ENCODE measurements at places on chromosomes 4 and X. TPM values are rescaled to one million over a fixed set of nuclear protein-coding genes. Genes with fewer than 3 reads are reported as not detected.

CYTL1 gene
- 0.49 TPM for total RNA-seq

GRCh38 chr4:139655116-139655515, 10.5 kb upstream of the MGST2 start:
- DNase-seq, result no peak

- DNase-seq, result no peak
Observed at GRCh38 chr4:18180122-18180521, 158.6 kb upstream of the LCORL start.

GRCh38 chr4:114116861-114117260, 137.4 kb upstream of the ARSJ start:
- DNase-seq, result no peak

DNA sequence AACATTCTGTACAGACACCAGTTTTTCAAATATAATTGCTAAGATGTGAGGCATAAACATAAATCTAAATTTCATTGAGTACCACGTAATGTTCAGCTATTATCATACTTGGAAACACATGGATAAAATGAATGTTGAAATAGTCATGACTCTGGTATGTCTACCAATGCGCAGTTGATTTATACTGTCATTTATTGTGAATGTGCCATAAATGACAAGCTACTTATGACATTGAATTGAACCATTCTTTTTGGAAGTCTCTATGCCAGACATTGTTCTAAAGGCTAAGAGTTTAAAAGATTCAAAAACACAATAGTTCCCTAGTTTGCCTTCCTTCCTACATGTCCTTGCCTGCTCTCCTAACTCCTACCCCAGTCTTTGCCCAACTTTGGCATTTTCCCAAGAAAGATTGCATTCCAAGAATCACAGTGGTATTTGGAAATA, 96.6 kb upstream of the DMD start:
- no peak for DNase-seq

DNA sequence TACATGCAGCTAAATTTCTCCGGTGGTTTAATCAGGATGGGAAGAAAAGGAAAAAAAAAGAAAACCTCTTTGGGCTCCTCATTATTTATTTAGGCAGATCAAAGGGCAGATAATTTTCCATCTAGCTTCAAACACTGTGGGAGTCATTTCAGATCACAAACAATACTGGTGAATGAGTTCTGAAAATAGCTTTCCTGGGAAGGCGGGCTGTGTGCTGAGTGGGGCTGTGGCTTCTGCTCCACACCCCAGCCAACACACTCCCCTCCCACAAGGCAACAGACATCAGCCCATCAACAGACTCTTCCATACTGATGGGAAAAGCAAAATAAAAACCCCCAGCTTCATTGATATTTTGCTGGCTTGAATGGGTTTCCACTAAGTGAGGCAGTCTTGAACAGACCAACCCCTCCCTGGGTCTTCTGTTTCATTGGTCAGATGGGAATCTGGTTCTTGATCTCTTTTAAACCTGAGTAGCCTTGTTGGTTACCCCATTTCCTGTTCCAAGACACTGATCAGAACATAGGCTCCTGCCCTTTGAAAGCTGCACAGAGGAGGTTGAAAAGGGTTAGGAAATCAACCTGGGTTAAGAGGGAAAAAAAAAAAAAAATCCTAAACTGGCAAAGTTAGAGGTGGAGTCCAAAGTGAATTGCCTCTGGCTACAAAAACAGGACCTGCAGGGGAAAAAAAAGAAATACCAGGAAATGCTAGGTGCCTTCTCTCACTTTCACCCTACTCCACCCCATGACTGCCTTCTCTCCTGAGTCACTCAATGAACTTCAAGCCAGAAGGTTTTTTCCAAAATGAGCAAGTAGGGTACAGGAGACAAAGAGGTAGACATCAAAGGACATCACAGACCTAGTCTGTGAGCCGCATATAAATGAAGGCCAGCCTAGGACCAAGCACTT, 20.0 kb downstream of the AMOT start:
- DNase-seq, result no peak

Data from lower leg skin (tissue), 4 donors.